ENCODE measurements at places on chromosomes 4 and X. TPM values are rescaled to one million over a fixed set of nuclear protein-coding genes. Genes with fewer than 3 reads are reported as not detected.

The P2RY10 gene
- total RNA-seq, result not detected

The LIMCH1 gene
- total RNA-seq, result 0.76 TPM

The RASSF6 gene
- total RNA-seq, result 0.66 TPM

The SPOCK3 gene
- total RNA-seq, result 0.11 TPM

The ARX gene
- total RNA-seq, result not detected

The PPP1R3F gene
- total RNA-seq, result 8.9 TPM

The GPR34 gene
- not detected for total RNA-seq

The GCNA gene
- 1.1 TPM for total RNA-seq

The FMR1NB gene
- not detected for total RNA-seq

The ETDC gene
- not detected for total RNA-seq

The YIPF7 gene
- not detected for total RNA-seq

The BTK gene
- 0.07 TPM for total RNA-seq

The GLRB gene
- 1.4 TPM for total RNA-seq

The TEC gene
- 2.0 TPM for total RNA-seq

The DOCK11 gene
- 2.2 TPM for total RNA-seq

The TKTL2 gene
- not detected for total RNA-seq

The PABPC1L2B gene
- 0.11 TPM for total RNA-seq

The TBC1D14 gene
- 55.8 TPM for total RNA-seq

The ARR3 gene
- not detected for total RNA-seq

The PCDH19 gene
- 2.4 TPM for total RNA-seq
